ENCODE measurements at places on chromosomes 3 and 15.

DNA sequence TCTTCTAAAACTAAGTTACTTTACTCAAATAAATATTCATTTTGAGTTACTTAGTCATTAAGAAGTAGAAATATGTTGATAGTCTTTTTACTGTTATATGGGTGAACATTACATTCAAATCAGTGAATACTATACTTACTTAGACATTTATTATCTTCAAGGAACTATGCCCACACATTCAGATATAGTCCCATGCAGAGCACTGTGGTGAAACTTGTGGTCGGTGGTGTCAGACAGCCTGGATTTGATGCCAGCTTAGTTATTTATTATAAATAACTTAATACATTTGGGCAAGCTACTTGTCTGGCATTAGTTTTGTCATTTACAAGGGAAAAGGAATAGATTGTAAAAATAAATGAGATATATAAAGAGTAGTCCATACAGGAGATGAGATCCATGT, 149.5 kb downstream of the RAP2B start:
- no peak for DNase-seq

DNA sequence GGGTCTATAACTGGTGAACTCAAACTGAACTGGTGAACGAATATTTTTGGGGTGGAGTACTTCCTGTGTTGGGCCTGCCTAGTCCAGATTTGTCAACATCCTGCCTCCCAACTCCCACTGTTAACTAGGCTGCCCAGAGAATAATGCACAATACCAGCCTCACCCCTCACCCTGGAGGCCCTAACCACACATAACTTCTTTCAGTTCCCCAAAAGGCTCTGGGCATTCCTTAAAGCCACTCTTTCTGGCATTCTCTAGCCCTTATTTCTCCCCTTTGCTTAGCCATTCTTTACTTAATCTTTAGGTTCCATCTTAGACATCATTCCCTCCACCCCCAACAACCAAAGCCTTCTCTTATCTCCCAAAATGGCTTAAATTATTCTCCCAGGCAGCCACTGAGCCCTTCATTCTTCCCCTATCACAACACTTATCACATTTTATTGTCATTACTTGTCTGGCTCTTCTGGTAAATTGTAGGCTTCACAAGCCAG, 9.1 kb upstream of the SEC11A start:
- DNase-seq, result no peak

DNA sequence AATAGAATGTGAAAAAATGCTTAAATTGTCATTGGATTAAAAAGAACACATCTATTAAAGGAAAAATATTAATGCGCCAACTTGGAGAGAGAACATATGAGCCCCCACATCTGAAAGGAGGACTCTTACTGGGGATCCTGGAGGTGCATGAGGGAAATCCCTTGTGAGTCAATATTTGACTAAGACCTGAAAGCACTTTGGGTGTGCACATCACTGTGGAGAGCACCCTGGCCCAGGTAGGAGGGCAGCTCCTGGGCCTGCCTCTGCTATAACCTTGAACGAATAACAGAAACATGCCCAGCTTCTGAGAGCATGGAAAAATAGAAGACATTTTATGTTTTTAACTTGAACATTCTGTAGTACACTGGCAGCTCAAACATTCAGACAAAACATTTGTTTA, 199.8 kb downstream of the GAP43 start:
- DNase-seq, result no peak

DNA sequence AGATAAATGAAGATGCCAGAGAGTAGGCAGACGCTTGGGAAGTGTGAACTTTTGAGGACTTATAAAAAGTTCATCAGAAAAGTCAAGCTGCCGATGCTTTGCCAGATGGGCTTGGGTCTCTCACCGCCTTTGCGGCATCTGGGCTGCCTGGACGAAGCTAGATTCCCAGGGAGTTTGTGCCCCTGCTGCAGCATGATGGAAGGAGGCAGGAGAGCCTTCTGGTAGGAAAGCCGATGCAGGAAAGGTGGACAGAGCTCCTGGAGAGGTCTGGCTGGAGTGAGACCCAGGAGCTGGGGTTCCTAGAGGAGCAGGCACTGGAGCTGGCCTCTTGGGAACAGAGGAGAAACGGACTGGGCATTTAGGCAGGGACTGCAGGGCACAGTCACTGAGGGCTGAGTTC, 51.9 kb upstream of the ATP2B2 start:
- no peak for DNase-seq

GRCh38 chr3:46296826-46297225, 54.6 kb downstream of the CCR3 start:
- DNase-seq, result no peak

GRCh38 chr3:111980716-111981456, 2.1 kb downstream of the ABHD10 start:
- DNase-seq, result no peak

GRCh38 chr3:51141573-51141972, 243.5 kb upstream of the MANF start:
- no peak for DNase-seq

DNA sequence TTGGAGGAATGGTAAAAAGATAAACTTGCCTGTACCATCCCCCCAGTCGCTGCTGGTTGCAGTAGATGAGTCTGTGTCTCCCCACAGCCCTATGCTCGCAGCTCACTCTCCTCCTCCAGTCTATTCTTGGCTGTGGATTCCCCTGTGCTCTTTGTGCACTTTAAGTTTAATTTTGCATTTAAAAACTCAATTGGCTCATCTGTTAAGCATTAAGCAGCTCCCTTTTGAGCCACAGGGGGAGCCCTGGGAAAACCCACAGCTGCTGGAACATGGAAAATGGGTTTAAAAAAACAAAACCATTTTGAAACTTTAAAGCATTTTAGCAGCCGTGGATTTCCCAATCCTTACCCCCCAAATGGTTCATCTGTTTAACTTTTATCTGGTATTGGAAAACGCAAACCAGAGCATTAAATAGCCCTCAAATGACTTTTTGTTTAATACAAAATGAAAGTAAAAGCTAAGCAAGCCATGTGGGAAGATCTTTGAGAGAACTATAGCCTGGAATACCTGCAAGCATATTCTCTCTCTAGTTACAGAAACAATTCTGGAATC, 536.9 kb downstream of the ZIC1 start:
- DNase-seq, result no peak

DNA sequence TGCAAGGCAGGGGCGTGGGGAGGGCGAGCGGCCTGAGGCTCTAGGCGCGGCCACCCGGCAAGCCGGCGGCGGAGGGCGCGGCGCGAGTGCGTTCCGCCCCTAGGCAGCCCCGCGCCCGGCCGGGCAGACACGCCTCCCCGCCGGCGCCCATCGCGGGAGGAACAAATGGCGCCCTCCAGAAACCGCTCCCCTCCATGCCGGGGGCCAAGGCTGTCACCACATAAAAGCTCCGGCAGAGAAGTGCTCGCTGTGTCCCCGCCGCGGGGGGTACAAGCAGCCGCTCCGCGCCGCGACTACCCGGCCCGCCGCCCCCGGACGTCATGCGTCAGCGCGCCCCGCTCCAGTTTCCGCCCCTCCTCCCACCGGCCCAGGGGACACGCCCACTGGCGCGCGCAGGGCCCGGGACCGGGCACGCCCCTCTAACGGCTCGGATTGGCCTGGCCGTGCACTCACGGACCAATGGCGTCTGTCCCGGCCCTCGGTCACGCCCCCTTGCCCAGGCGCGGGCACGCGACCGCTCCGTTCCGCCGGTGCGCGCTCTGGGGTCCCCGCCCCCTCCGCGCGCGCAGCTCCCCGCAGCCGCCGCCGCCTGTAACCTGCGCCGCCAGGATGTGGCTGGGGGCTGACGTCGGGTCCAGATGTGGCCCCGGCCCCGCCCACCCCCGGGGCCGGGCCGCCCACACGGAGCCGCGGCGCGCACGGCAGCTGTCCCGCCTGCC, at the start of gene KLF13:
TSS of gene KLF13 (plus strand) at position 680 of the 719 bp plus-strand sequence. CDS start 378 bp downstream, outside the sequence.
- peak; percentile 99 for DNase-seq

All from stimulated activated CD4-positive, alpha-beta T cell treated with anti-CD3 and anti-CD28 coated beads, TNF-alpha, amount 100 ng/mL, for 24 hours (primary cell).